ENCODE measurements at places on chromosomes 12 and 14. TPM values are rescaled to one million over a fixed set of nuclear protein-coding genes. Genes with fewer than 3 reads are reported as not detected.

Gene ACSM4
- polyA plus RNA-seq, result 0.05 TPM

Gene FAM181A
- 0.13 TPM for polyA plus RNA-seq

Gene PHETA1
- 8.8 TPM for polyA plus RNA-seq

Gene KCNH5
- not detected for polyA plus RNA-seq

Gene NXPH4
- polyA plus RNA-seq, result 0.52 TPM

Gene NOS1
- 0.46 TPM for polyA plus RNA-seq

Gene INSM2
- not detected for polyA plus RNA-seq

Gene IL31
- polyA plus RNA-seq, result not detected

Gene CMA1
- not detected for polyA plus RNA-seq

Gene LUM
- polyA plus RNA-seq, result 945 TPM

Gene FERMT2
- polyA plus RNA-seq, result 136 TPM
